Activated naive CD4-positive, alpha-beta T cell treated with anti-CD3 and anti-CD28 coated beads, Interleukin-2, amount 50 U/mL, for 16 hours (primary cell): ENCODE measurements at places on chromosomes 1 and 21.

DNA sequence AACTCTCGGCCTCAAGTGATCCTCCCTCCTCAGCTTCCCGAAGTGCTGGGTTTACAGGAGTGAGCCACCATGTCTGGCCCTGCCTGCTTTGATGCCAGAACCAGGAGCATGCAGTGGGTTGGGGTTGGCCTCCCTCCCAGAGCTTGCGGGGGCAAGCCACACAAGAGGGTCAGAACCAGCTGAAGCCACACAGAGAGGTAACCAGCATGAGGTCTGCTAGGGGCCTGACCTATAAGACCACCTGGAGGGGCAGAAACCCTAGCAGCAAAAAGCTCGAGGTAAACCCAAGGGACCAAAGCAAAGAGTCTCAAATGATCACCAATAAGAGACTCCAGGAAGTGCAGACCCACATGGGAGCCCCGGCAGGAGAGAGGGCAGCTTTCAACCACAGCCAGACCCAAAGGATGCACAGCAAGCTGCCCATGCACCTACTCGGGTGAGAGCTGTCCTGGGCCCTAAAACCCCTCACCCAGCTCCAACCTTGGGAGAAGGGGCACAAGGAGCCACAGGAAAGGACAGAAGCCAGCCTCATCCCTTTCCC lies 81.2 kb downstream of the TOMM20 start:
- no peak for DNase-seq

GRCh38 chr1:117173691-117174090 lies 37.0 kb downstream of the VTCN1 start:
- DNase-seq = no peak

DNA sequence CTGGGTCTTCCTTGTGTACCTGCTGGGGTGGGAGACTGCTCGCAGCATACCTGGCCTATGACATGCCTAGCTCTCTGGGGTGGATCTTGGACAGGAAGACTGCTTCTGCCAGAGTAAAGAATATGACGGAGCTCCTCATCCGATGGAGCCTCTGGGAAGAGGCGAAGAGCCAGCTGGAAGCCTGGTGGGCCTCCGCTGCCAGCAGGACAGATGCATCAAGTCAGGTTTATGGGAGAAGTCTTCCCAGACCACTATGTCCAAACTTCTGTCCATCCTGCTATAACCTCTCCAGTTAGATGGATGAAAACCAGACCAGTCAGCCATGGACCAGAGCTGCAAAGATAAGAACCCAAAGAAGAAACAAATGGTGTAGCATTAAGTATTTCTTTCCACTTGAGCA lies 27.7 kb upstream of the NGF start:
- no peak for DNase-seq

GRCh38 chr1:225733254-225733653 lies 44.4 kb upstream of the SRP9 start:
- no peak for DNase-seq

DNA sequence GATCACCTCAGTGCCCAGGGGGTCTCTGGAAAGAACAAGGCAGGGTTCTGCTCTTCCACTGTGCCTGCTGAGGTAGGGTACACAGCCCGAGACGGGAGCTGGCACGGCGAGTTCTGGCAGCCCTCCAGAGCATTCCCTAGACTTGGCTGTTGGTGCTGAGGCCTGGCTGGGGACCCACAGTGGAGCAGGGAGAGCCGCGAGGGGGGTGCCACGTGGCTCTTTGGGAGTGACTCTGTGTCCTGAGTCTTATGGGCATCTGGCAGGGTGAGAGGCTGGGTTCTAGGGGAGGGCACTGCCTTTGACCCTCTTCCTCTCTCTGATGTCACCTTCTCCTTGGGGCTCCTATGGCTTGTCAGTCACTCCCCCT lies 336.4 kb downstream of the CAMTA1 start:
- no peak for DNase-seq

DNA sequence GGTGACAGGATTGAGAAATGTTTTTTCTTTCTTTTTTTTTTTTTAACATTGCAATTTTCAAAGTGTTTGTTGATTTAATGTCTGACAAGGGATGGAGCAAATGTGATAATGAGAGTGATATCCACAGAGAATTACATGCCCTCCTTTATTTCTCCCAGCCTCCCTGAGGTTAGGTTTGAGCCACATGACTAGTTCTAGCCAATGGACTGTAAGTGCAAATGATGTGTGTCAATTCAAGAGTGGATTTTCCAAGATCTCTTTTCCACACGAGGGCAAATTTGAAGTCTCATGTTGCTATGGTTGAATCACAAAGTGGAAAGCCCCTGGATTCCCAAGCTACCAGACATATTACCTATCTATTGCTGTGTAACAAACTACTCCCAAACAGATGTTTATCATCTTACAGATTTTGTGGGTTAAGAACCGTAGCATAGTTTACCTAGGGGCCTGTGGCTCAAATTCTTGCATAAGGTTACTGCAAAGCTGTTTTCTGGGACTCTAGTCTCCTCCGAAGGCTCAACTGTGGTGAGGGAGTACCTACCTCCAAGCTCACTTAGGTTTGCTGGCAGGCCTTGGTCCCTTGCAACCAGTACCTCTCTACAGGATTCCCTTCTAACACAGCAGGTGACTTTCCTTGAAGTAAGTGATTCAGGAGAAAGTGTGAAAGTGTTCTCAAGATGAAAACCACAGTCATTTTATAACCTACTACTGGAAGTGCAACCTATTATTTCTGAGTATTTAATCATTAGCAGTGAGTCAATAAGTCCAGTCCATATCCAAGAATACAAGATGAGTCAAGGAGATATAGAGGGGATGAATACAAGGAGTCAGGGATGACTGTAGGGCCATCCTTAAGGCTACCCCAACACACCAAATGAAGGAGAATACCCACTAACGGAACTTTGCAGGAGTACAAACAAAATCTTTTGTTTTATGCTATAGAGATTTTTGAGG lies 533.6 kb downstream of the PTPRC start:
- DNase-seq = peak; percentile 15

DNA sequence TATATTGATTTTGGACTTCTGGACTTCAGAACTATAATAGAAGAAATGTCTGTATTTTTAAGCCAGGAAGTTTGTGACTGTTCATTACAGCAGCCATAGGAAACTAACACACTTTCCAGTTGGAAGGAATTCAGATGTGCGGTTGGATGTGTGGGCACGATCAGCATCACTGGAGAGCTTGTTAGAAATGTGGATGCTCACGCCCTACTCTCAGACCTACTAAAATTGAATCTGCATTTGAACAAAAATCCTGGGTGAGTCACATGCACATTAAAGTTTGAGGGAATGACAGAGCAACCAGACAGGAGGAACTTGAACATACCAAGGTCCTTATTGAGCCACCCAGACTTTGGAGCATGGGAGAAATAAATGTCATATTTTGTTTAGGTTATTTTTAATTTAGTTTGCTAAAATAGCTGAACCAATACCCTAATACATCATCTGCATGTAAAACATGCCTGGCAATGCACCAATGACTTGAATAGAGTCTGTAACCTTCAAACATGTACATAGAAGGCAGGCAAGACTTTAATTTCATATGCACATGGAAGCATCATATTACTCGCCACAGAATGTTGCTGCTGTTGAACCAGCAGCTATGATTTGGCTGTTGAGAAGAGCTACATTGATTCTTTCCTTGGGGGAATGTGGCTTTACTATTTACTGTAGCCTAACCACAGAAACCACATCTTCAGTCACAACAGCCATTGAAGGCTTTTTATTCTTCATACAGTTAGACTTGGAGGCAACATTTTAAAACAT lies 346.2 kb downstream of the BARHL2 start:
- DNase-seq = no peak

GRCh38 chr1:205301205-205301821 lies 20.2 kb downstream of the NUAK2 start:
- DNase-seq = no peak
